ENCODE measurements at places on chromosomes 1 and 21.

- DNase-seq: no peak
Measured at GRCh38 chr1:154846565-154847442, 23.3 kb downstream of the KCNN3 start.

GRCh38 chr1:171313835-171314320, at the start of gene FMO4:
FMO4 (plus strand) TSS chr1:171314183; CDS start chr1:171319826, 5,643 bp downstream.
- DNase-seq: peak; percentile 35

DNA sequence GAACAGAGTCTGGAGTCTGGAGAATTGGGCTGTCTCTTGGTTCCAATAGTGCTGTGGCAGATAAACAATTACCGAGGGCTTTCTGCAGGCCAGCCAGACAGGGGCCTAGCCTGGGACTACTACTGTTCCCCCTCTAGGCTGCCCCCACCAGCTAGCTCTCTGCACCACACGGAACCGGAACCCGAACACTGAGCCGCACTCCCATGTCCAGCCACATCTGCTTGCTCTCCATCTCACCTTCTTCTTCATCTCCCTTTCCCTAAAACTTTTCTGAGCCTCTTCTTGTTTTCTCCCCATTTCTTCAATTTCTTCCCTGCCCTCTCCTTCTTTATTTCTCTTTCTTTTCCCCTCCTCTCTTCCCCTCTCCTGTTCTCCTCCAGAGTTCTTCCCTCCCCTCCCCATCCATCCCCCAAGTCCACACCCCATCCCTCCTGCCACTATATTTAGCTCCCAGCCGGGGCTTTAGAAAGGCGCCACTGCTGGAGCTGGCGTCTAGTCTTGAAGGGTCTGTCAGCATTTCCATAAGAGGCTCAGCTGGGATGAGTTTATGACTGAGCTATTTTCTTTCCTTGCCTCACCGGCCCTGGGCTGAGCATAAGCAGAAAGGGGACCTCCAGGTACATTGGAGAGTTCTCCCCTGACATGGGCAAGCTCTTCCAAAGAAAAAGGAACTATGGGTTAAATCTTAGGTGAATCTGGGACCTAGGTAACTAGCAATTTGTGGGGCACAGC, 25.7 kb upstream of the ATP2B4 start:
- no peak for DNase-seq

DNA sequence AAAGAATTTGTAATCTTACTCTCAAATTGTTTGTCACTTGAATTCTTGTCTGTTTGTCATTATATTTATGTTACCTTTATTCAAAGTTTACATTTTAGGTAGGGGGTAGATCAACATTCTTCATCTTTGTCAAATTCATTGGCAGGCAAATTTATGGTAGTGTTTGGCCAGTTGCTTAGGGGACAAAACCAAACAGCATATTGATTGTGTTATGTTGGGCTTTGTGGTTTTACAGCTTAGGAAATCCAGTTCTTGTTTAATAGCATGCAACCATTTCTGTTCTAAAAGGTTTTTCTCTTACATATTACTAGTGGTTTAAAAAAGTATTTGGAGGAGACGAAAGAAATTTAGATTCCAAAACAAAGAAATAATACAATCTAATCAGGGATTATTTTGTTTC, 91.4 kb downstream of the HMCN1 start:
- DNase-seq: no peak

DNA sequence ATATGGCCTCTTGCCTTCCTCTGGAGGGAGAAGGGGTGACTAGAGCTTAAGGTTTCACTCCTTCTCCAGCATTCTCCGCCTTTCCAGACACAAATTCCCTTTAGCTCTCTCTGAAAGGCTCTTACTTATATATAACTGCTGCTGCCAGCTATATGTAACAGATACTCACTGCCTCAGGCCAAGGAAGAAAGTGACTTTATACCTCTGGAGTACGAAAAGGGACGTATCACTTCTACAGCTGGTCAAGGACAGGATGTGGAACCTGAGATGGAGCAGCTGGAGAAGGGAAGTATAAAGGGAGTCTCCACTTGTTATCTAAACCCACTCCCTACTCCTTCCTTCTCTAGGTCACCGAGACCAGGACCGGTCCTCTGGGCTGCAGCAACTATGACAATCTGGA, 102.4 kb downstream of the BRINP2 start:
- no peak for DNase-seq

GRCh38 chr21:23579573-23579972, 2027.7 kb downstream of the MRPL39 start:
- no peak for DNase-seq

DNA sequence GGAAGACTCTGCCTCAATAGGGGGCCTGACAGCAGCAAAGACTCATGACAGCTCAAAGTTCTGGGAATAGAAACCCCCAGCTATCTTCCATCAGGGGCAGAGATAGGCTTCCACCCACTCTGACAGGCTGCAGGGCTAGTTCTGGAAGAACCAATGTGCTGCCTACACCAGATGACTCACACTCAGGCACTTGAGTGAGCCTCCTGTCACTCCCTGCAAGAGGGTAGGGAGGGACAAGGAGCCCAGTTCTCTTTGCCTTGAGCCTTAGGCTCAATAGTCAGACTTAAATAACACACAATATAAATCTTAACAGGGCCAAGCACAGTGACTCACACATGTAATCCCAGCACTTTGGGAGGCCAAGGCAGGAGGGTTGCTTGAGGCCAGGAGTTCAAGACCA, 386.4 kb downstream of the HHAT start:
- no peak for DNase-seq

- DNase-seq: no peak
Measured at GRCh38 chr1:204684571-204685235, 835 bp downstream of the LRRN2 start.

GRCh38 chr1:59033761-59034160, 249.9 kb upstream of the JUN start:
- no peak for DNase-seq

DNA sequence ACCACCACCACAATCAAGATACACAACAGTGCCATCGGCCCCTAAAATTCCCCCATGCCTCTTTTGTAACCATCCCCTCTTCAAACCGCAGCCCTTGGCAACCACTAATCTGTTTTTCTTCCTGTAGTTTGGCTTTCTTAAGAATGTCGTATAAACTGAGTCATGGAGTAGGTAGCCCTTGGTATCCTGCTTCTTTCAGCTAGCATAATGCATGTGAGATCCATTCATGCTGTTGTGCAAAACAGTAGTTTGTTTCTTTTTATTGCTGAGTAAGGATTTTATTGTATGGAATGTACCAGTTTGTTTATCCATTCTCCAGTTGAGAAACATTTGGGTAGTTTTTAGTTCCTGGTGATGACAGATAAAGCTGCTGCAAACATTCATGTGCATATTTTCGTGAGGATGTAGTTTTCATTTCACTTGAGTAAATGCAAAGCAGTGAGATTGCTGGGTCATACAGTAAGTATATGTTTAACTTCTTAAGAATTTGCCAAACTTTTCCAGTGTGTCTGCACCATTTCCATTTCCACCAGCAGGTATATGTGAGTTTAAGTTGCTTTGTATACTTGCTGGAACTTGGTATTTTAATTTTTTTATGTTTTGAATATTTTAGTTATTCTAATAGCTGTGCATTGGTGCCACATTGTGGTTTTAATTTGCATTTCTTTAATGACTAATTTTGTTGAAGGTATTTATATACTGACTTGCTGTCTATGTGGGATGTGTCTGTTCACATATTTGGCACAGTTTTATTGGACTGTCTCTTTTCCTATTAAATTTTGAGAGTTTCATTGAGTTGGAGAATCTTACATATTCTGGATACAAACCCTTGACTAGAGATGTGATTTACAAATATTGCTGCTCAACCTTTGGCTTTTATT, 148.4 kb upstream of the MAP1LC3C start:
- DNase-seq: no peak

GRCh38 chr1:230286890-230287269, 139.3 kb downstream of the PGBD5 start:
- DNase-seq: no peak

DNA sequence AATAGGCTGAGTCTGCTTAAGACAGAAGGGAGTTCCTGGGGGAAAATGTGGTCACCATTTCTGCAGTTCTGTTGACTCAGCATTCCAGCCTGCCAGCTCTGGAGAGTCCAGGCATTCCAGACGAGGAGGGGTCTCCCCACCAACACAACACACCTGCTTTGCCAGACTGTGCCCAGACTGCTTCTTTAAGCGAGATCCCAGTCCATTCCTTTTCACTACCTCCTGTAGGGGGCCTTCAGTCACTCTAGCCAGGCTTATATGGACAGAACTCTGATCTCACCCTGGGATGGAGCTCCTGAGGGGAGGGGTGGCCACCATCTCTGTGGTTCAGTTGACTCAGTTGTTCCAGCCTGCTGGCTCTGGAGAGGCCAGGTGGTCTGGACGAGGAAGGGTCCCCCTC, 48.5 kb downstream of the UBE2U start:
- no peak for DNase-seq

DNA sequence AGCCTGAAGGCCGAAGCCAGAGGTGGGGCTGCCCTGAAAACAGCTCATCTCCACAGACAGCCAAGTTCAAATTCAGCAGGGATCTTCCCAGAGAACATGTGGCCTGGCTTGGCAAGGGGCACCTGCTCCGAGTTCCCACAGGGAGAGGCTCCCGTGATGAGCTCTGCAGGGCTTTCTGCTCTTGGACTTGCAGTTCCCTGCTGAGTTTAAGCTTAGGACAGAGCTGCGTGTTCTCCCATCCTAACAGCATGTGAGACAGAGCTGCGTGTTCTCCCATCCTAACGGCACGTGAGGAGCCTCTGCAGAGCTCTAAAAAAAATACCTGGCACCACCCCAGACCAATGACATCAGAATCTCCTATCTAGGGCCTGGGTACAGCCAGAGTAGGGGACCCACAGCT, 113.0 kb upstream of the VAMP3 start:
- no peak for DNase-seq

DNA sequence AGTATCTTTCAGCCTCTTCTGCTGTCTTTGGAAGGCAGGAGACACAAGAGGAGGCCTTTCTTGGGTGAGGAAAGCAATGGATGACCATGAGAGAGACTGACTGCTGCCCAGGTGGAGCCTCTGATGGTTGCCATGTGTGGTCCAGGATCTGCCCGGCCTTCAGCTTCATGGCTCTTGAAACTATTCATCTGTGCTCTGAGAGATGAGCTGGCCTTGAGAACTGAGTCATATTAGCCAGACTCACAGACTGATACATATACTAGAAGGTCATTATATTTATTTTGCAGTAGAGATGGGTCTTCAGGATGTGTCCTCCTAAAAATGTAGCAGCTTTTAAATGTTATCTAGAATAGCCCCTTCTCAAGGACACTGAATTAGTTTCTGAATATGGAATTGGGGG, 33.7 kb downstream of the PTGFRN start:
- no peak for DNase-seq

- DNase-seq: no peak
Measured at GRCh38 chr1:26915204-26915842, 1.5 kb upstream of the NR0B2 start.

DNA sequence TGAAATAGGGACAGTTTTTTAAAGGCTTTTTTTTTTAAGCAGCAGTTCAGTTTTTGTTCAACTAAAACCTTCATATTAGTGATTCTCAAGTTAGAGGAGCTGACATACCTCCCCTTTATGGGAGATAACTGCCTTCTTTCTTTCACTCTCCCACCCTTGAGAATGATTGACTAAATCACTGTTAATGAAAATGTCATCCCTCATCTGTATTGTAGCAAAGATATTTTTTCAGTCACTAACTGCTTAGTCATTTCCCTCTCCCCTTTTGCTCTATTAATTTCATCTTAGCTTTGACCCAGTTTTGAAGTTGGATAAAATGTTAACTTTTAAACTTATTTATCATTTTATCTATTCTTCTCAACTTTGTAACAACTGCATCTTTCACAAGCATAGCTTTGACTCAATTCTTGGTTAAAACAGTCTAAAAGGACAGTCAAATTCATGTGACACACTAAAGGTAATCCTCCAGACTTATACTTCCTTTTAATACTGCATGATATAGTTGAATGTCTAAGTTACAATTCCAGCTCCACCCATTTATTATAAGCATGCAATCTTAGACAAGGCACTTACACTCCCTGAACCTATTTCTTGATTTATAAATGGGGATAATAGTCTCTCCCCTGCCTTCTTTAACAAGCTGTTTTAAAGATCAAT, 17.1 kb downstream of the CAPZA1 start:
- no peak for DNase-seq

DNA sequence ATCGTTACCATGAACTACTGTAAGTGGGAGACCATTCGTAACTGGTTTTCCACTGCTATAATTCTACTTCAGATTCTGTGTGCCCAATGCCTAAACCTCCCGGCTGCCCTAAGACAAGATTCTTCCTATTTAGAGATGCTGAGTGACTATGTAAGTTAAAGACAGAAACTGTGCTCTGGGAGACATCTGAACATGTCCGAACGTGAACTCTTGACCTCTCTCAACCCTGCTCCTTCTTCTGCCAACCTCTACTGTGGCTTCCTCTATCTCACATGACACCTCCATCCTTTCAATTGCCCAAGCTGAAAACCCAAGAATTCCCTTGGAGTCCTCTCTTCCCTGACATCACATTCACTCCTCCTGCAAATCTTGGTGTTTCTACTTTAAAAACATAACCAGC, 182.9 kb downstream of the AKT3 start:
- DNase-seq: no peak

DNA sequence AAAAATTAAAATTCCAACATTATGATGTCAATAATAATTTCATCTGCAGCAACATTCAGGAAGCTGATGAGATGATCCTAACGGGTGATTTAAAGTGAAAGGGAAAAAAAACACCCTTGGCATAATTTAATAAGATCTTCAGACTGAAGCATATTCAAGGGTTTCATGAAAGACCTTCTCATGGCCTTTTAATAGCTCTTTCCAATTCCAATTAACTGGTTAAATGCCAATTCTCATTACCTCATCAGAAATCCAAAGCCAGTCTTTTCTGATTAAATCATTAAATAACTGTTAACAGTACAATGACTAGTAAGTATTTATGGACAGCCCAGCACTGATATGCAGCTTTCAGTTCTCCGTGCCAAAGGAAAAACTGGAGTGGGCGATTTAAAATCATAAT, 407.5 kb downstream of the SMYD3 start:
- DNase-seq: no peak

DNA sequence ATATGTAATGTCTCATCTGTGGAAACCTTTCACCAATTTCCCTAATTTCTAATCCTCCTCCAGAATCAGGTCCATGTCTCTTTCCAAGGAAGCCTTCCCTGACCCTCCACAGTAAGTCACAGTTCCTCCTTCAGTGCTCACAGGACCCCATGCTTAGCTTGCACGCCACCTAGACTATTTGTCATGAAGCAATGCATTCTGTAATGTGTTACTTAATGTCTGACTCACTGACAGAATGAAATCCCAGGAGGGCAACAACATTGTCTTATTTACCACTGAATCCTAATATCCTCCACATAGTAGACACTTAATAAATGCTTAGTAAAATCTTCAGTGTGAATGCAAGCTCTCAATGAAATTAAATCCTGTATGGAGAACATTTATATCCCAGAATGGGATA, 245.9 kb upstream of the PLD5 start:
- no peak for DNase-seq

- no peak for DNase-seq
Measured at GRCh38 chr1:107533436-107533835, 392.6 kb downstream of the NTNG1 start.

GRCh38 chr1:9297831-9298230, 5.1 kb downstream of the SPSB1 start:
- no peak for DNase-seq

GRCh38 chr1:73401666-73402065, 796.3 kb downstream of the LRRIQ3 start:
- no peak for DNase-seq

Data from NCI-H748 treated with DMSO at 0.1 percent for 48 hours (cell line).